GM23338 (cell line): ENCODE measurements at places on chromosomes 11 and 22. TPM values are rescaled to one million over a fixed set of nuclear protein-coding genes. Genes with fewer than 3 reads are reported as not detected.

PLAAT4 gene
- 0.69 and 3.3 TPM in 2 replicates for total RNA-seq

VPS37C gene
- 14.4 and 19.4 TPM in 2 replicates for total RNA-seq

DNA sequence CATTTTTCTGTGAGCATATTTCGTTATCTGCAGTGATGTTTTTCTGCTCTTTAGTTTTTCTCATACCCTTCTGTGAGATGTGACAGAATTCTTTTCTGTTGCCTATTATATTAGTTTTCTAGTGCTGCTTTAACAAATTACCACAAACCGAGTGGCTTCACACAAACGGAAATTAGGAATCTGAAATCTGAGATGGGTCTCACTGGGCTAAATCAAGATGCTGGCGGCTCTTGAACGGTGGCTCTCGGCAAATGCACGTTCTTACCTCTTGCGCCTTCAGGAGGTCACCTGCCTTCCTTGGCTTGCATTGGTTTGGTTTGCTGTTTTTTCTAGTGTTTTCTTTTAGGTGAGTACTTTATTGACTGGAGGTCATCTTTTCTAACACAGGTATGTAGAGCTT is 13.0 kb downstream of the ZBED4 start:
- DNase-seq, result no peak

DNA sequence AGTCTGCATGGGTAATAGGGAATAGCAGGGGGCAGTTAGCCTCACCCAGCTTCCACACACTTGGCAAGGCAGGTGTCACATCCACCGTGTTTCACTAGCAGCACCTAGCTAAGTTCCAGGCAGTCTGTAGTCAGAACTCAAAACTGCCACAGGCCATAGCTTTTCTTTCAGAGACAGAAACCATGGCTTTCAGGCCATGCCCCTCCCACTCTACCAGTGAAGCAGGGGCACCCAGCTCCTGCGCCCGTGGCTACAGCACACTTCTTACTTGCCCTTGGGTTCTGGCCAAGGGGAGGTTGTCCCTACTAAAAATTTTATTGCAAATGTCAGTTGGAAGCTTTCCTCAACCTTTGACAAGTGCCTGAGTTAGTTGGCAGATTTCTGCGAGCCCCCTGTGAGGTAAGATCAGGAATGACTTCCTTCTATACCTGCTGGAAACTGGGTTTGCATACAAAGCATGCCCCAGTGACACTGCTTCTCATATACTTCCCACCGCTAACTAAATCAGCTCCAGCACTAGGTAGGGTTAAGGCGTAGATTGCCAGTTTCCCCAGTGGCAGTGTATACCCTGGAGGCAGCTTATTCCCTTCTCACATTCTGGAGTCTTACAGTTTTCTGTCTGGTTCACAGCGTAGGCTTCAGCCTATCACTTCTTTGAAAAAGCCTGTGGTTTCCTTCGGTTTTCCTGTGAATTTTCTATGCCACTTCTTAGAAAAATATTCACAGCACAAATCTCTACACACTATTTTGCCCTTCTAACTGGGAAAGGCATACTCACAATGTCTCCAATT is 139.0 kb upstream of the LUZP2 start:
- DNase-seq, result no peak

DNA sequence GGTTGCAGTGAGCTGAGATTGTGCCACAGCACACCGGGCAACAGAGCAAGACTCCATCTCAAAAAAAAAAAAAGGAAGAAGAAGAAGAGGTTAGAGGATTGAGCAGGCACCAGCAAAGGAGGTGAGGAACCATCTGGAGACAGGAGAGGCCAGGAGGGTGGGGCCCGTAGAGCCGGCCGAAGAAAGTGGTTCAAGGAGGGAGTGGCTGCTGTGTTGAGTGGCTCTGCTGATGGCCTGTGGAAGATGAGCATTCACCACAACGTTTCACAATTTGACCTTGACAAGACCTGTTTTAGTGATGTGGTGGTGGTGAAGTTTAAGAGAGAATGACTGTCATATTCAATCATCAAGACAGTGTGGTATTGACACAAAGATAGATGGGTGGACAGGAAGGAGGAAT is 6.8 kb upstream of the CTSD start:
- DNase-seq, result no peak
